EH (cell line): ENCODE measurements at places on chromosomes 11 and 22.

DNA sequence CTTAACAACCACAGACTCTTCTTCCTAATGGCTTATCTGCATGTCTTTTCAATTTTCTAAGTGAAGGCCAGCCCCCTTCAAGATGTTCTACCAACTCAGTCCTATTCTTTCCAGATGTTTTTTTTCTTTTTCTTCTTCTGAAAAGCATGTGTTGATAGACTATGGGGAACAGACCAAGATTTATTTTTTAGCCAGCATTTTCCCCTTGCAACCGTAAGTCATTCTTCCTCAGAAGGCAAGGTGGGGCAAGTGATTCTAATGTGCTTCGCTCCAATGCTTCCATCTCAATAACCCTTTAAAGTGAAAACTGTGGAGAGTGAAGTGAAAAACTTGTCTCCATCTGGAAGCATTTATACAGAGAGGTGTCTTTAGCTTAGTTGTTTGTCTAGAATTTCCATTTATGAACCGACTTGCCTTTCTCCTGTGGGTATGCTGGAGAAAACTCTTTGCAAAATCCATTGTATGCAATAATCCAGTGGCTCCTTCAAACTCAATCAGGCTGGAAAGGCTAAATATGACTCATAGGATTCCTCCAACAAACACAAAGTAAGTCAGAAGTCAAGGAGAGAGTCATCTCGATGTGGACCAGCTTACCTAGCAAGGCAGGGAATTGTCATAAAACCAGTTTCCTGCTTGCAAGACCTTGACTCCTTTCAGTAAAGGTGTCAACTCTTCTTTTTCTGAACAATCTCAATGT is 83.7 kb downstream of the MAML2 start:
- DNase-seq = peak; percentile 85

DNA sequence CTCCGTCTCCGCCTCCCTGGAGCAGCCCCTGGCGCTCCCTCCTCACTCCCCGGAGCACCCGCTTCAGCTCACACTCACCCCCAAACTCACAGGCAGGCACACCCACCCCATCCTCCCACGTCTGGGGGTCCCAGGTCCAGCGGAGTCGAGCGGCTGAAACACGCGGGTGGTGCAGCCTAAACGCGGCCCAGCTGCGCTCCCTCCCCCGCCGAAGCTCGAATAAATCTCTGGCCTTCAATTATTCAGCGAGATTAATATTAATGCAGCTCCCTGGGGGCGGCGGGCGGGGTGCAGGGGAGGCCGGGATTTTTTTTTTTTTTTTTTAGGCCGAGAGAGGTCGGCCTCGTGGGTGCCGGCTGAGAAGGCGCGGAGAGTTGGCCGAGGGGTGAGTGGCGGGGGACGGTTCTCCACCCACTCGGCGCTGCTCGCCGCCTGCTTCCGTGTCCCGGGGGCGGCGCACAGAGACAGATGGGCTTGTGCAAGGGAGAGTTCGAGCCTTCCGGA is 524 bp upstream of the SLC1A2 start:
- DNase-seq = no peak

DNA sequence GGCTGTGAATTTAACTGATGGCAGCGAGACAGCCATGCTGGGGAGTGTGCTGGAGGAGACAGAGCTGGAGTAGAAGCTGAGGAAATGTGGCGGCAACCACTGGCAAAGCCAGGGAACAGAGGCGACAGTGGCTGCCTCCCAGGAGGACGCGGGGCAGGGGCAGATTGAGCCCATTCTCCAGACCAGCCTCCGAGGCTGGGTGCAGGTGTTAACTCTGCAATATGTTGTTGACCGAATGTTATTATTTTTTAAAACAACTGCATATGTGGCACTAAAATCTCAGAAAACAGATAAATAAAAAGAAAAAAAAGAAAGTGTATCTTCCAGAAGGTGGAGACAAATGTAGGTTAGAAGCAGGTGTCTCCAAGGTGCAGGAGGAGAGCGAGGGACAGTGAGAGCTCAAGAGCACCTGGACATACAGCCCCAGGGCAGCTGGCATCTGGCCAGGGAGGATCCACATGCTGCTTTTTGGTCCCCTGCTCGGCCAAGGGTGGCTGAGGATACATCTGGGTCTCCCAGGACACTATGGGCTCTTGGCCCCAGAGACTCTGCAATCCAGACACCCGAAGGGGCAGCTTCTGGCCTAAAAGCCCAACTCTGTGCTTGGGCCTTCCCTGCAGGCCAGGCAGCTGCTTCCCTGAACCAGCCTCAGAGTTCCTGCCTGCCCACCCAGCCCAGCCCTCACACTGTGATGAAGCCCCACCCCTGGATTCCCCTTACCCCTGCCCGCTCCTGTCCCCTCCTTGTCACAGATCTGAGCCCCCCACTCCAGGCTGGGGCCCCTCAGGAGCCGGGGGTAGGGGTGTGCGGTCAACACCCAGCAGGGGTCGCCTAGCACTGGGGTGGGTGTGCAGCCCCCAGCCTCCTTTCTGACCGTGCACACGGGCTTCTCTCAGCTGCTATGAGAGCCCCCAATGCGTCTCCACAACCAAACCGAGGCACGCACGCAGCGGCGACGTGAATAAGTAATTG is 12.9 kb downstream of the RTN4R start:
- no peak for DNase-seq

DNA sequence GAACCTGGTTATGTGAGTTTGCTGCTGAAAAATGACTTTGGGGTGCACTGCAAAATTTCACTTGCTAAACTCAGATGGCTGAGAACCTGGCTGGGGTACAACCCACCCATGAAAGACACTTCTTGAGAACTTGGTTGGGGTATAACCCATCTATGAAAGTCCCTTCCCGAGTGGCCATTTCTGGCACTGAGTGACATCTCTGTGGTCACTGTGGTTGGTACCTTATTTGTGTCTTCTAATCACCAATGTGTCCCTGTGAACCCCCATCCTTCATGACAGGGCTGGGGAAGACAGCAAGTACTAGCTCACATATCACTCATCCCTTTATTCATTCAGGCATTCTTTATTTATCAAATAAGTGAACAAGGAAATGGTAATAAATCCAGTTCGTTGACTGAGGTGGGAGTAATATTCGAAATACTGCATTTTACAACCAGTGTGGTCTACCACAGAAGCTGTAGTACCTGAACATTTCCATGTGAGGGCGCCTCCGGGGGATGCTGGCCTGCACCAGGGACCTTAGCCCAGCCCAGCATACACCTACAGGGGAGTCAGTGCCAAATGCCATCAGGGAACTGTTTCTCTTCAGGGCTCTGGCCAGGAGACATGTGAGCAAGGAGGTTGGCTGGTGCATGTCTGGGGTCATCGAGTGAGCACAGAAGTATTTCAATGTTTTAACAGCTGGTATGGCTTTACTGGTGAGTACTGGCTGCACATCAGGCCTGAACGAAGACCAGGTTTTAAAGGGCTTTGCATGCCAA is 122.1 kb downstream of the CSNK2A3 start:
- no peak for DNase-seq

DNA sequence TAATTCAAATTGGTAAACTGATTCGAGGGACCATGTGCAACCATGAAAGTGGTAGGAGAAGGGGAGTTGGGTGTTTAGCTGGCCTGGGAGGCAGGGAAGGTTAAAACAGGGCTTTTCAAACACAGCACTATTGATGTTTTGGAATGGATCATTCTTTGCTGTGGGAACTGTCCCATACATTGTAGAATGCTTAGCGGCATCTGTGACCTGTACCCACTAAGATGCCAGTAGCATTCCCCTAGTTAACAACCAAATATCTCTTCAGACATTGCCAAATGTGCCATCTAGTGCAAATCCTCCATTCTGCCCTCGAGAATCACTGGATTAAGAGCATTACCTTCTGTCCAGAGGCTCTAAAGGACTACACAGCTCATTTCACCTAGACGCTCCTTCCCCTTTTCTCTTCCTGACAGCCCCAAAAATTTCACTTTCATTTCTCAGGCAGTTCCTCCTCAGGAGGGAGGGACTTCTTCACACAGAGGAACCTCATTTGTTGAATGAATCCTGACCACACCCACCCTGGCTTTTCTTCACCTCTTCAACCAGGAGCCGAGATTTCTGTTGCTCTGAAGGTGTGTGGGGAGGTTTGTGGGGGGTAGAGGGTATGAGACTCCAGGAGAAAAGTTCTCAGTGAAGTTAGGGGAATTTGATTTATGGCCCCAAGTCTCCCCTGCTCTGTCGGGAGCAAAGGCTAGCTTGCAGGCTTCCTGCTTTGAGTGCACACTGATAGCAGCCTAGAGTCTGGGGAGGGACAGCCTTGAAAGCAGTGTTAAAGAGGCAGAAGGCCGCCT is at the start of gene TRIM34:
TRIM34 (plus strand) TSS at position 513 of the 791 bp plus-strand sequence. CDS start 7,331 bp downstream, outside the sequence.
- DNase-seq = peak; percentile 81

DNA sequence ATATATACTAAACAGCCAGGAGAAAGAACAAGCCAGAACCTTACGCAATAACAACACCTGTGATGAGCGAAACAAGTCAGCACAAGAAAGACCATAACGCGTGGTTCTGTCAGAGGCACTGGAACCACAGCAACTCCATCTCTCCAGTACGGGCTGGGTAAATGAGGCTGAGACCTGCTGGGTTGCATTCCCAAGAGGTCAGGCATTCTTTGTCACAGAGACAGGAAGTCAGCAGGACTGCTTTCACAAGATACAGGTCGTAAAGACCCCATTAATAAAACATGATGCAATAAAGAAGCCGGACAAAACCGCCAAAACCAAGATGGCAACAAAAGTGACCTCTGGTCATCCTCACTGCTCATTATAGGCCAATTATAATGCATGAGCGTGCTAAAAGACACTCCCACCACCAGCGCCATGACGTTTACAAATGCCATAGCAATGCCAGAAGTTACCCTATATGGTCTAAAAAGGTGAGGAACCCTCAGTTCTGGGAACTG is 21.7 kb downstream of the TPST2 start:
- DNase-seq = peak; percentile 84

GRCh38 chr11:120267319-120267718 is 27.4 kb downstream of the POU2F3 start:
- DNase-seq = no peak

GRCh38 chr11:85679576-85679975 is 6.4 kb downstream of the CCDC89 start:
- no peak for DNase-seq

- DNase-seq = no peak
These were observed 3.8 kb upstream of the PKP3 start for GRCh38 chr11:390175-390574.

DNA sequence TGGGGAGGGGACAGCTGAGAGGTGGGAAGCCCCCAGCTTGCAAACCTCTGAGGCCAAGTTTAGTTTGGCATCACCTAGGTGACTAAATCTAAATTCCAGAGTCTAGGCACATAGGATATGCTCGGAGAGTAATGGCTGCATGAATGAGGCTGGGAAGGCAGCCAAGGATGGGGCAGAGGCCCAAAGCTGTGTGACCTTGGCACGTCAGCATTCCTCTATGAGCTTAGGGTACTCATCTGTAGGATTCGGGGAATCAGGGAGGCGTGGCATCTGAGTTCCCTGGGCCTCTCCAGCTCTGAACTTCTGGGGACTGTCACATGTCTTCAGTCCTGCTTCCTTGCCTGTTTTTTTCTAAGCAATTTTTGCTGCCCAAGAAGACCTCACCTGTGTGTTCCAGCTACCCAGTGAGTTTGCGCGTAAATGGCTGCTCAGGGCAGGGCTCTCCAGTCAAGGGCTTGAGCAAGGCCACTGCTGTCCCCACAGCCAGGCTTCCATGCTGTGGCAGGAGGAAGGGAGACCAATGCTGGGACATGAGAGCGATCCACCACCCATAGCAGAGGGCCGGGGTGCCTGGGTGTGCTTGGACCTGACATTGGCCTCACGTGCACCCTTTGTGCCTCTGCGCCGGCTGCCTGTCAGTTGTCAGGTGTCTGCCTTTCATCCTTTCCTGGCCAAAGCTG is 13.9 kb downstream of the DAGLA start:
- peak; percentile 17 for DNase-seq

DNA sequence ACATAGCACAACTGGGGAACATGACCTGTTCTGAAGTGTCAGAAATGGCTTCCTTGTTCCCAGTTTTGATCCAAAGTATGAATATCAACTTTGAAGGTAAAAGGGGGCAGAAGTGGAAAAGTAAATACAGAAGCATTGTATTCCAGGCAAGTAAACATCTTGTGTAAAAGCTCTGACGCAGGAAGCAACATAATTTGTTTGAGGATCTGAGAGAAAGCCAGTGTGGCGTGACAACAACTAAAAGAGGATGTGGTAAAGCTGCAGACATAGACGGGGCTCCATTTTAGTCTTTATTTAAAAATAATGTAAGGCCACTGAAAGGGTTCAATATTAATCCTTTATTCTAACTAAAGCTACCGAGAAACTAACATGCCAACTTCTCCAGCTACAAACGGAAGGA is 310.2 kb downstream of the DLG2 start:
- no peak for DNase-seq

DNA sequence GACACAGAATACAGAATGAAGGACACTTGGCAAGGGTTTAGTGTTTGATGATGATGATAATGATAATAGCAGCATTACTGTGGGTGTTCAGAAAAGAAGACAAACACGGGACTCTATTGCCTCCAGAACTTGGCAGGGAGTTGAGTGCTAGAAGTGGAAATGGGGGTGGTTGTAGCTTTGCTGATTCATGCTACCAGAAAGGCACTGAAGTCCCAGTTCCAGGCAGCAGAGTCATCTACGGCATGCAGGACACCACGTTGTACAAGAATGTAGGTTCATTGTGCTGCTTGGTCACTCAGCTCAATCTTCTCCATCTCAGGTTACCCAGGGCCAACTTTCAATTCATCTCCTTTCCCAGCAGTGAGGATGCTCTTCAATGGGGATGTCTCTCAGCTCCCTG is 115.7 kb downstream of the NTM start:
- peak; percentile 36 for DNase-seq

GRCh38 chr11:10857459-10857708 is 469 bp downstream of the ZBED5 start:
- no peak for DNase-seq

GRCh38 chr22:21989049-21989448 is 6.5 kb upstream of the TOP3B start:
- DNase-seq = no peak

DNA sequence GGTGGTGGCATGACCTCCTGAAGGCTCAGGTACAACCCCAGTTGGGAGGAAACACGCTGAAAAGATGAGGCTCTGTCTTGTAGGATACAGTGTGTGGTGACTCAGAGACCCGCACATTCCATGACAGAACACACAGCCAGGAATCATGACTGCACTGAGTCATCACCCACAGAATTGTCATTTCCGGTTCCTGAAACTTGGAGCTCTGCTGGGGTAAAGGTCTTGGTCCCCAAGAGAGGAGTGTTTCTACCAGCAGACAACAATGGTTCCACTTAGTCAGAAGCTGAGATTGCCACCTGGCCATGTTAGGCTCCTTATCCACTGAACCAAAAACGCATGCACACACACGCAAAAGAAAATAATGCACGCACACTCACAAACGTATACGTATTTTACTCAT is 31.5 kb upstream of the CYB5R3 start:
- DNase-seq = peak; percentile 97

GRCh38 chr11:47946682-47947559 is 33.4 kb upstream of the PTPRJ start:
- DNase-seq = peak; percentile 94

- no peak for DNase-seq
These were observed 426 bp upstream of the GDPD5 start for GRCh38 chr11:75526192-75526541.

GRCh38 chr22:24592058-24592850 is 619 bp downstream of the LRRC75B start:
- DNase-seq = peak; percentile 14
